Forelimb muscle (tissue), 1 donor: ENCODE measurements at places on chromosomes 4 and X. TPM values are rescaled to one million over a fixed set of nuclear protein-coding genes. Genes with fewer than 3 reads are reported as not detected.

DNA sequence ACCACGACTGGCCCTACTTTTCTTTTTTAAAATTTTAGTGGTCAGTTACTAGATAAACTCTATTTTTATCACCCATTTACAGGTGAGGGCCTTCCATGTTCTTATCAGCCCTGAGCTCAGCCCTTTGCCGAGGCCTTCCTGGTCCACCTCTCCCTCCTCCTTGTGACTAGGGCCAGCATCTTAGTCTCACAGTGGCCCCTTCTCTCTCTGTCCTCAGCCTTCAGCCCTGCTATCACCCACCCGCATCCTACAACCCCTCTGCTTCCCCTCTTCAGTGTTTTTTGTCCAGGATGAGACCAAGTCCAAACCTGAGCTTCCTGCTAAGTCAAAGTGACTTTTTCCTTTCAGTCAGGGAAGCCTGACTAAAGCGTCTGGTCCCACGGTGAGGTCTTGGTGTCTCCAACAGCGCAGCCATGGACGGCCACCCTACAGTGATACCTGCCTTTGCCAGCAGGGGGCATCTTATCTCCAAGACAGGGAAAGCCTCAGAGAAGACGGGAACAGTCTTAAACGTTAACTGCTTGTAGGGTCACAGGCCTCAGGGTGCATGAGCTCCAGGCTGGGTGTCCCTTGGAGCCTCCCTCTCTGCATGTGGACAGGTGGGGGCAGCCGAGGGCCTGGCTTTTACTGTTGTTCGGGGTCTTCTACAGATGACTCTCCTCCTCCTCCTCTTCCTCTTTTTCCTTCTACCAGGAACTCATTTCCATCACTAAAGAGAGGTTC is 11.7 kb upstream of the GAGE10 start:
- DNase-seq, result no peak

GRCh38 chr4:77701121-77701520 is 95.5 kb downstream of the CXCL13 start:
- DNase-seq, result no peak

DNA sequence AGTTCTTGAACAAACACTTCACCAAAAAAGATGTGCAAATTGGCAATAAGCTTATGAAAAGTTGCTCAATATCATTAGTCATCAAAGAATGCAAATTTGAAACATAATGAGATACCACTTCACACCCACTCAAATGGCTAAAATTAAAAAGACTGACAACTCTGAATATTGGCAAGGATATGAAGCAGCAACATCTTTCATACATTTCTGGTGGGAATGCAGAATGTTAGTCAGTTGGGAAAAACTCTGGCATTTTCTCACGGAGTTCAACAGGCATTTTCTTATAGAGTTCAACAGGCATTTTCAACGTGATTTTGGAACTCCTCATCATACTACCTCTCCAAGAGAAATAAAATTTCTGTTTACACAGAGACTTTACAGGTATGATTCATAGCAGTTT is 297.4 kb upstream of the MAGEC2 start:
- no peak for DNase-seq

DNA sequence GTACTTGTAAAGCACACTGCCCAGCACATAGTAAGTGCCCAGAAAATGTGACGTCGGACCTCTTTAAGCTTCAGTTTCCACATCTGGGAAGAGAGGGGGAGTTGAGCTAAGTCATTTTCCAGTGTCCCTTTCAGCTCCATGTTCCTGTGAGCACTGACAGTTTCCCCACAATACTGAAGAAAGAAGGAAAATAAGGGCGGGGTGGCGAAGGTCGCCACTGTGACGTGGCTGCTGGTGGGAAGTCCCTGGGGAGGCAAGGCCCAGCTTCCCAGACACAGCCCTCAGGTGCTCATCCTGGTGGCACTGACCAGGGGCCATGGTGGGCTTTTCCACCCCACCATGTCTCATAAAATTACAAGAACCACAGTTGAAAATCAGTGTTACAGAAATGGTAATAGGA is 121.8 kb downstream of the PTTG2 start:
- no peak for DNase-seq

DNA sequence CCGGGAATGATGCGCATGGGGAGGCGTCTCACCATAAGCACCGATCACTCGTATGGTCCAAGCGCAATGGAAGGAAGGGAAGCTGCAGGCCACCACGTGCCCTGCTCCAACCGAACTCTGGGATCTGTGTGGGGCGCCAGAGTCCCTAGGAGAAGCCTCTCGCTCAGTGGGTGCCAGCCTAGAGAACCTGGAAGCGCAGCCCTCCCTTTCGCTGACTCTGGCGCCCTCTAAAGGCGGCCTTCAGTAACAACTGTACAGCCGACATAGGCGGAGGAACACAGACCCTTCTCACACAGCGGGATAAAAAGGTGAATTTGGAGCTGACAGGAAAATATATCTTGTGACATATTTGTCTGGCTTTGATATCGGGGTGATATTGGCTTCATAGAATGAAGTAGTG is 76.0 kb downstream of the INTS6L start:
- no peak for DNase-seq

- no peak for DNase-seq
These were observed 17.5 kb upstream of the MAGEA10 start for GRCh38 chrX:152155766-152156310.

DNA sequence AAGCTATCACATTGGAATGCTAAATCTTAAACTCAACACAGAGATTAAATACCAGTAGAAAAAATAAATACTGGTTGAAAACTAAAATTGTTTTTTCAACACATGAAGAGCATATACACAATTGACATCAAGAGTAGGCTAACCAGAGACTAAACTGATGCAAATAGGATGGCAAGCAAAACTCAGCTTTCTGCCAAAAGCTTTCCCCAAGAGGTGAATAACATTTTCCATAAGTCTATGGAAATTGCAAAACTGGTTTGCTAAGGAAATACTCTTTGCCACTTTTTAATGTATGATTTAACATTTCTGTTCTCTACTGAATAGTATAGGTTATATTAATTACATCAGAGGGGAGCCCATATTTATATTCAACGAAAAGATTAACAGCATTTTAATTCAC is 23.8 kb downstream of the IQCM start:
- DNase-seq, result peak; percentile 53

- no peak for DNase-seq
These were observed 508.7 kb upstream of the DIPK2B start for GRCh38 chrX:45709381-45709780.

DNA sequence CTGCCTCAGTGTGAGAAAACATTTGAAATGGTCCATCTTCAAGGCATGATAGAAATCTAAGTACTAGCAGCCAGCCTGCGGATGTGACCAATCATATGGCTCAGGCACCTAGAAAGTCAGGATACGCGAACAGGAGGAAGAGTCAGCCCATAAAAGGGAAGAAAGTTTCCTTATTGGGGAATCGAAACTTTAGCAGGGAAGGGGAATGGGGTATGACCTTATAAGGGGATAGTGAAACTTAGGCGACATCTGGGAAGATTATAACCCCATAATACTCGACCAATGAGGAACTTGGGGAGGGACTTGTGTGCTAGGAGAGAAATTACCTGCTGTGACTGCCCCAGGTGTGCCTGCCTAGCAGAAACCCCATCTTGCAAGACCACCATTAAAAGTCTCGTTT is 26.2 kb upstream of the PYURF start:
- no peak for DNase-seq

DNA sequence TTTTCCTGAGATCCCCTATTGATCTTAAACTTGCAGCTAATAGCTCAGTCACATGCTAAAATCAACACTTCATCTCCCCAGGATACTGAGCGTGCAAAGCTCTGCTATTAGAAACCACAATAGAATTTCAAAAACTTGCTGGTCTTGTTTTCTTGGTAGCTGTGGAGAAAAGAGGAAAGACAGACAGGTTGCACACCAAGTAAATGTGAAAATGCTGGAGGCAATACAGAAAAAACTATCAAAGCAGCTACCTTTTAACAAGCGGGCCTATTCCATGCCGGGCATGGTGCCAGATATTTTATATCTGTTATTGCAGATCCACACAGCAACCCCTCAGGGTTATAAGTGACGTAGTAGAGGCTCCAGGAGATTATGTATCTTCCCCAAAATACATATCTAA is 171.9 kb downstream of the DCTD start:
- no peak for DNase-seq

- DNase-seq, result no peak
These were observed 81.7 kb downstream of the HS6ST2 start for GRCh38 chrX:132876523-132877338.

DNA sequence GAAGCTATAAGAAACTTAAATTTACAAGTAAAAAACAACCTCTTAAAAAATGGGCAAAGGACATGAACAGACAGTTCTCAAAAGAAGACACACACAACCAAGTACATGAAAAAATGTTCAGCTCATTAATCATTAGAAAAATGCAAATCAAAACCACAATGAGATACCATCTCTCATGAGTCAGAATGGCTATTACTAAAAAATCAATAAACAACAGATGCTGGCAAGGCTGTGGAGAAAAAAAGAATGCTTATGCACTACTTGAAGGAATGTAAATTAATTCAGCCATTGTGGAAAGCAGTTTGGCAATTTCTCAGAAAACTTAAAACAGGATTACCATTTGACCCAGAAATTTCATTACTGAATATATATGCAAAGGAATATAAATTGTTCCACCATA is 666.3 kb upstream of the GRIA3 start:
- DNase-seq, result no peak

DNA sequence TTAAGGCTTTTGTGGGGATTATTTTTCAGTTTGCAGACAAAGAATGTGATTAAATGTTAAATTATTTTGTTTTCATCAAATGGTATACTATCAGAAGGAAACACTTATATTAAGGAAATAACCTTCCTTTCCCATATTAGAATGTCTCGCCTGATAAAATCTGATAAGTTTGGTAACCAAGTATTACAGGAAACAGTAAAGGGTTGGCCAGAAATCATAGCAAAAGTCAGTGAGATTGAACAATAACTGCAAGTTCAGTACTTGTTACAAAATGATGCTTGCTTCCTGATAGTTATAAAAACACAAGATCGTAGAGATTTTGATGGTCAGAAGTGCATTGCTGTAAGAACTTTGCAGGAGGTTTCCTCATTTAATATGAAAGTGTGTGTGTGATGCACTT is 40.5 kb downstream of the FABP2 start:
- DNase-seq, result no peak

GRCh38 chrX:54423161-54423888 is 16.9 kb upstream of the TSR2 start:
- DNase-seq, result no peak

DNA sequence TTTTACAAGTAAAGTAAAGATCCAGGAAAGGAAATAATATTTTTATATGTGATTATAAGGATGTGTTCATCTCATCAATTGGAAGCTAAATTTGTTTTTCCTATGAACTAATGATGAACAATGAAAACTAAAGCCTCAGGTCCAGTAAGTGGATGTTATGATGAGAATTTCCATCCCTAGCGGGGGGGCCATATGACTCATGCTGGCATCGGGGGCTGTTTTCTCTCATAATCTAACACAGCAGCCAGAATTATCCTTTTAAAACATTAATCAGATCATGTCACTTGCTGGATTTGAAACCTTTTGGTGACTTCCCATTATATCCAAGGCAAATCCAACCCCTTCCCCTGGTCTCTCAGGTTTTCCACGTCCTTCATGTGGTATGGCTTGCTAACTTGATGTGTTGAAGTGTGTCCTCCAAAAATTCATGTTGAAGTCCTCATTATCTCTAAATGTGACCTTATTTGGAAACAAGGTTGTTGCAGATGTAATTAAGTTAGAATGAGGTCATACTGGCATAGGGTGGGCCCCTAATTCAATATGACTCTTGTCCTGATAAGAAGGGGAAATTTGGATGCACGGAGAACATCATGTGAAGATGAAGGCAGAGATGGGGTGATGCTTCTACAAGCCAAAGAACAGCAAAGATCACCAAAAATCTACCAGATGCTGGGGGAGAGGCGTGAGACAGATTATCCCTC is 96.8 kb downstream of the AKAP4 start:
- no peak for DNase-seq

DNA sequence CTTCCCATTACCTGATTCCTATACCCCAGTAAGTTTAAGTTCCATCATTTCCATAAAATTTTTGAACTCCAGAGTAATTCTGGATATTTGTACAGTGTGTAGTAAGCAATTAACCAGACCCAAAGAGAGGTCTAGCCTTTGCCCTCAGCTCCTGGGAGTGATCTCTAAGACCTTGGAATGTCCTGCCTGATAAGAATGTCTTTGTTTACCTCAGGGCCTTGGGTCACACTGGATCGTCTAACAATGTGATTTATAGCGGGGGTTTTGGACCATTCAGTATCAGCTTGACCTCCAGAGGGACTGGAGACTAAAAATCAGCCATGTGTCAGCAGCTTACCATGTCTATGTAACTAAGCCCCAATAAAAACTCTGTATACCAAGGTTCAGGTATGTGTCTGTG is 330.9 kb upstream of the PPP1R2C start:
- no peak for DNase-seq

GRCh38 chr4:74315376-74315775 is 7.1 kb downstream of the EPGN start:
- no peak for DNase-seq

- DNase-seq, result no peak
These were observed 13.4 kb upstream of the DHRSX start for GRCh38 chrX:2514131-2514530.

DNA sequence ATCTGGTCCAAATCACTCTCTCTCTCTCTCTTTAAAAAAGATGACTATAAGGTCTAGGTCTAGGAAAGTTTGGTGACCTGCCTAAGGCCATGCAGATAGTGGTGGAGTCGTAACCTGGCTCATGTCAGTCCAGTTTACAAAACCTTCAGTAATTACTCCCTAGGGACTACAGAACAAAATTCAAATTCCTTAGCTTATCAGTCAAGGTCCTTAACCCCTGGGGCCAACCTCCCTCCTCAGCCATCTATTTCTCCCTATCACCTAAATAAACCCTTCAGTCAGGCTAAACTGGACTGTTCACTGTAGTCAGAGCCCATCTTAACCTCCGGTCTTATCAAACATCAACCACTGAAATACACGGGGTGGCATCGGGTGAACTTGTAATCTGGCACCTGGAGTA is 68.9 kb downstream of the MAP3K15 start:
- no peak for DNase-seq

DNA sequence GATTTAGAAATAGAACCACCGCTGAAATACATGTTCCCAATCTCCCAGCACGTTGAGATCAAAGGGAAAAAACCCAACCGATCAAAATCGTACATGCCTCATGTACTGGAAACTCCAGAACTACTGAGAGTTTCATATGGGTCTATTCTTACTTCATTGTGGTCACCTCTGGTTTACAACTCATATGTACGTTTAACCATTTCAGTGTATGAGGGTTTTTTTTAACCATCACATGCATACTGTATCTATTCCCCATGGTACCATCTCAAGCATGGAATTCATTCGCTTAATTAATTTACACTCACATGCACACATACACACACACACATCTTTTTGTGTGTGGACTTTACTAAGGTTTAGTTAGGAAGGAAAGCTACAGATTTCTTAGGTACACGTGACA is 46.0 kb upstream of the CLNK start:
- DNase-seq, result no peak

NAP1L2 gene
- polyA plus RNA-seq, result 0.54 TPM

CXCL13 gene
- 13.2 TPM for polyA plus RNA-seq

FMR1NB gene
- polyA plus RNA-seq, result not detected

HMX1 gene
- 0.14 TPM for polyA plus RNA-seq

MAGEB3 gene
- polyA plus RNA-seq, result not detected

IL3RA gene
- polyA plus RNA-seq, result 18.7 TPM

THAP9 gene
- polyA plus RNA-seq, result 8.2 TPM

DCAF8L2 gene
- not detected for polyA plus RNA-seq

FHIP1A gene
- polyA plus RNA-seq, result 9.3 TPM

RNF175 gene
- 0.15 TPM for polyA plus RNA-seq
